AG08395 (cell line): ENCODE measurements at places on chromosomes 5 and 9.
A peak's percentile ranks its signal among the peaks of the same experiment; 100 is the strongest.

DNA sequence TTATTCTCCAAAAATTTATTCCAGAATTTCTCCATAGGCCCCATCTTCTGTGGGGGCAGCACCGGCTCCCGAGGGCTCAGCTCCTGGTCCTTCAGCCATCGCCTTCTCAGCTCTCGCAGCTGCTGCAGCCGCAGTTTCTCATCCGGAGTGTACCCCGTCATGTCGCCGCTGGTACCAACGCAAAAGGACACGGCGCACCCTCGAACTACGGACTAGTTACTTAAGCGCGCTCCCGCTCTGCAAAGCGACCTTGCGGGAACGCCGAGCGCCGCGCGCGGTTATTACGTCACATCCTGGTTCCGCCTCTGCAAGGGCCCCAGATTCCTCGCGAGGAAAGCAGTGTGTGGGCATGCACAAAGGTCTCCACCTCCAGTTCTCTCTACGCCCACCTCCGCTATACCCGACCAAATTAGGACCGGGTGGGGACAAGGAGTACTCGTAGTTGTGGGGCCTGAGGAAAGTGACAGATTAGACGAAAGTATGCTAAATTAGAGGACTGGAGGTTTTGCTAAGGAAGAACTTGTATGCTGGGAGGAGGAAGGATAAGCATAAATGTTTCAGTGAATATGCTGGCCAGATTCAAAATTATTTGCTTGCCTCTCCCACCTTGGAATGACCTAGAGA is at the start of gene NDUFB6:
Gene NDUFB6, minus strand, starts transcription at position 260 of the 624 bp plus-strand sequence. Its CDS starts 99 bp downstream, at position 161.
- peak; percentile 95 for DNase-seq

DNA sequence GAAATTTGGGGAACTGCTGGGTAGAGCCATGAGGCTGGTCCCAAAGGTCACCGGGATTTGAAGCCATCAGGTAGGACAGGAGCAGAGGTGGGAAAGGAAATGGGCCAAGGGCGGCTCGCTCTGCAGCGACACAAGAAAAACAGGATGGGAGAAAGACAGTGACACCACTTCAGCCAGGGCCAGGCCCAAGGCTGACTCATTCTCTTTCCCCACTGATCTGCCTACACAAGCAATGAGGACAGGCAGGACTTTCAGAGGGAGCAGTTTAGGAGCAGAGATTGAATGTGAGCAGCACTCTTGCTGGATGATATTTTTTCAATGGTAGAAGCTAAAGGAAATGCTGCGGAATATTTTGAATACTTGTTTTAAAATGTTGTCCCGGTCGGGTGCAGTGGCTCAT is 3.5 kb downstream of the RUFY1 start:
- peak; percentile 55 for DNase-seq

GRCh38 chr5:93596310-93596675 is 13.3 kb downstream of the NR2F1 start:
- DNase-seq = no peak

DNA sequence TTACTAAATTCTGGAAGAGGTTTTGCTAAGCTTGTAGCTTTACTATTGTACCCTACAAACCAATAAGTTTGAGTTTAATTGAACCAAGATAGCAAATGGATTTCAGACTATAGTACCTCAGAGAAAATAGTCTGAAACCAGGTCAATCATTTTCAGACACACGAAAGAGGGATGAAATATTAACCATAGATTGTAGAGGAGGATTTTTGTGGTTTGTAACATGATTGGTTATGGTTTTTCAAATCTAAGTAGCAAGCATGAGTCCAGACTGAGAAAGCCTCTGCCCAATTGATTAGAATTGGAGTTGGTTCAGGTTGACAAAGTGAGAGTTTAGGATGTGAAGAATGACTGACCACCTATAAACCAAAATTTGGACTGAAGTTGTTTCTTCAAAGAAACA is 562.7 kb upstream of the DMAC1 start:
- DNase-seq = no peak

DNA sequence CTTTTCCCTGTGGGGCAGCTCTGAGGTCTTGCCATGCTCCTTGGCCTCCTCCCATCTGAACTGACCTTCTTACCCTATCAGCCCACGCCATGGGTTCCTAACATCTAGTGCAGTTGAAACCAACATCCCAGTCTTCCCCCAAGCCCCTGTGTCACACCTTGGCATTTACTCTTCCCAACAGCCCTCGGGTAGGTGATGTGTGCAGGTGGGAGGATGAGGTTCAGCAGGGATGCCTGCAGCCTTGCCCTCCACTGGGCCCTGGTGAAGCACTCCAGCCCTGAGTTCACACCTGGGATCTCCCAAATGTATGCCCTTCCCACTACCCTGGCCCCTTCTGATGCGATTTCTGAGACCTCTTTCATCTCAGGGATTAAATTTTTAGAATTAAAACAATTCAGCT is 15.5 kb downstream of the IRX2 start:
- no peak for DNase-seq

DNA sequence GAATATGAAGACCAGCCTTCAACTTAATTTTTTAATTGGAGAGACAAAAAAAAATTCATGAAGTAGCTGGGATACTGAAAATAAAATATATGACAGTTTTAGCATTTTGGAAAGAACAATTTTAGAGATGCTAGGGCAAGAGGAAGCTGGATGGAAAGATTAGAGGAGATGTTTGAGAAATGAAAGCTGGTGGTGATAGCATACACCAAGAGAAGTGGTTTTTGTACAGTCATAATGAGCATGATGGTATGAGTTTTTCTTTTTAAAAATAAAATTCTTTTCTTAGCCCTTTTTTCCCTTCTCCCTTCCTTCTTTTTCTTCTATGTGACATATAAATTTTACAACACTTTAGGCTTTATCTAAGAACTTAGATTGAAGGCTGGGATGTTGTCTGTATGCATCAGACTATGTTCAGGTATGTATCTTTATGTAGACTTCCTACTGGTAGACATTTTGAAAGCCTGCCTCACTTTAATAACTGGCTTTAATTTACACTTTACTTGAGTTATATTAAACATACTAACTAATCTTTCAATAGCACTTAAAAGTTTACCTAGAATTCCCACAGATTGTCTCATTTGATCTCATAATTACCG is 522.5 kb downstream of the TLE4 start:
- no peak for DNase-seq

- DNase-seq = no peak
Observed at GRCh38 chr9:133059623-133060022, 2.2 kb upstream of the CEL start.

- DNase-seq = peak; percentile 34
Observed at GRCh38 chr9:75979362-75979761, 88.9 kb downstream of the PCSK5 start.

DNA sequence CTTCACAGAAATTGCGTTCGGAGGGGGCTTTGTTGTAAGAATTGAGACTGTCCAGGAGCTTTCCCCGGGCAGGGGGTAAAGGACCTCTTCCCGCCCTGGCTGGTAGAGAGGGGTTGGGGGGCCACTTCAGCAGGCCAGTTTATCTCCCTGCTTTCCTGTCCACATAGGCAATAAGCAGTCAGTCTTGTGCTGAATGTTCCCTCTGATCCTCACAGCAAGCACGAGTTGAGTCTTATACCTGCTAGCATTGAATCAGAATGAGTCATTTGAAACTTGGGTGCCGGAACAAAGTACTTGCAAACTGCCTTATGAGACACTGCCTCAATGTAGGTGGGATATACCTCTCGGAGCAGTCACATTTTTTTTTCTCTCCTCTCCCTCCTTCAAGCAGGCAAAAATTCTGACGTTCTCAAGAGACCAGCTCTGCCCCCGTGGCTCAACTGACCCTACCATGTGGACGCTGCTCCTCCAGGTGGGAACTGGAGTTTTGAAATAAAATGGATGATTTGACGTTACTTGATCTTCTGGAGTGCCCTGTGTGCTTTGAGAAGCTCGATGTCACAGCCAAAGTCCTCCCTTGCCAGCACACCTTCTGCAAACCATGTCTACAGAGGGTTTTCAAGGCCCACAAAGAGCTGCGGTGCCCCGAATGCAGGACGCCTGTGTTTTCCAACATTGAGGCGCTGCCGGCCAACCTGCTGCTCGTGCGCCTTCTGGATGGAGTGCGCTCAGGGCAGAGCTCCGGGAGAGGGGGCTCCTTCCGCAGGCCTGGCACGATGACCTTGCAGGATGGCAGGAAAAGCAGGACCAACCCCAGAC is 1.3 kb downstream of the SH3RF2 start:
- DNase-seq = no peak

DNA sequence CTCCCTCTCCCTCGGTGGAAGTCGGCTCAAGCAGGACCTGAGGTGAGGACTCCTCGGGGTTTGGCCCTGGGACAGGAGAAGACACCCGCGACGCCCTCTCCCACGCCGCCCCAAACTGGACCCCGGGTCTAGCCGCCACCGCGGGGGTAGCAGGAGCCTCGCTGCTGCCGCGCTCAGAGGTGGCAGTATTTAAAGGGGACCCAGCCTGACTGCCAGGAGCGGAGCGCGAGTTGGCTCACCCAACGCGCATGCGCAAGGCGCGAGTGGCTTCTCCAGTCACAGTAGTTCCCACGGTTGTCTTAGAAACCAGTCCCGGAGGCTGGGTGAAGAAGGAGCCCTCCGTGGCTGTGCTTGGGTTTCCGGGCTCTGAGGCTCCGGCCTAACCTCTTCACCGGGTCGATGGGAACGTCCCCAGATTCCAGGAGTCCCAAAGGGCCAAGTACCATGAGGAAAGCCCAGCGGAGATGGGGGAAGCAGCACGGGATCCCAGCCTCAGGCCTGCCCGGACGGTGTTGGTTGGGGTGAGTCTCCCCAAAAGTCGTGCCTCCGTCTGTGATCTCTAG is 477.8 kb downstream of the SPATA31A7 start:
- DNase-seq = no peak

DNA sequence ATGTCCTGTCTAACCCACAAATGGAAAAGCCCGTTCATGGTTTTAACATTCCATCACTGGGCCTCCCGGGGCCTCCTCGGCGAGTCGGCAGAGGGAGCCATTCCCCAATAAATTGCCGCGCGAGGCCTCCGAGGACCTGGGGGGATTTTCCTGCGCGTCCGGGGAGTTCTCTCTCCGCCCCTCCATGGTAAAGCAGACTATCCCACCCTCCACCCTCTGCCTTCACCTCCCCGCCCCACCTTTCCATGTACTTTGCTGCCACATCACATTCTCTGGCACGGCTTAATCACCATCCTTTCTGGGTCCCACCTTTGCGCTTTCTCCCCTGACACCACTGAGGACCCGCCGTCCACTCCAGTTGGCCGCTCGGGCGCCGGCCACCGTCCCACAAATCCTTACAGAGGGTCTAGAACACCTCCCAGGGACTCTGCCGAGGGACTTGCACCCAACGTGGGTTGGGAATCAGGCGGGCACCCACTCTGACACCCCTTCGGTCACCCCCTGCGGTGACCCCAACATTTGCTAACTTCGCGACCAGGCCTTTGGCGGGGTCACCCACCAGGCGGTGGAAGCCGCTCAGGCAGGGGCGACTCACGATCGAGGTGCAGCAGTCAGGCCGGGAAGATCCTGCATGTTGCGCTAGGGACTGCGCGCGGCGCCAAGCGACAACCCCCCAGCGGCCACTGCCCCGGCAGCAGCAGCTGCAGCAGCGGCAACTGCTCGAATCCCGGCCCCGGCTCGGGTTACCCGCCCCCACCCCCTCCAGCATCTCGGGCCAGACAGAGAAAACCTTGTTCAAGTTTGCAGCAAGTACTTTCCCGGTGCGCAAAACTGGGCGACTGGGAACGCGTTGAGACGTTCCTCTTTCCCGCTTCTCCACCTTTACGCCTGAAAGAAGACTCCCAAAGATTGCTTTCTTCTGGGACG is at the start of gene MEGF10:
Gene MEGF10, plus strand, starts transcription at position 778 of the 927 bp plus-strand sequence. CDS start 40,513 bp downstream, outside the sequence.
- DNase-seq = peak; percentile 72

- DNase-seq = no peak
Observed at GRCh38 chr9:134688231-134688630, 46.6 kb downstream of the COL5A1 start.

GRCh38 chr9:16627967-16628366 is 242.5 kb downstream of the BNC2 start:
- peak; percentile 92 for DNase-seq

DNA sequence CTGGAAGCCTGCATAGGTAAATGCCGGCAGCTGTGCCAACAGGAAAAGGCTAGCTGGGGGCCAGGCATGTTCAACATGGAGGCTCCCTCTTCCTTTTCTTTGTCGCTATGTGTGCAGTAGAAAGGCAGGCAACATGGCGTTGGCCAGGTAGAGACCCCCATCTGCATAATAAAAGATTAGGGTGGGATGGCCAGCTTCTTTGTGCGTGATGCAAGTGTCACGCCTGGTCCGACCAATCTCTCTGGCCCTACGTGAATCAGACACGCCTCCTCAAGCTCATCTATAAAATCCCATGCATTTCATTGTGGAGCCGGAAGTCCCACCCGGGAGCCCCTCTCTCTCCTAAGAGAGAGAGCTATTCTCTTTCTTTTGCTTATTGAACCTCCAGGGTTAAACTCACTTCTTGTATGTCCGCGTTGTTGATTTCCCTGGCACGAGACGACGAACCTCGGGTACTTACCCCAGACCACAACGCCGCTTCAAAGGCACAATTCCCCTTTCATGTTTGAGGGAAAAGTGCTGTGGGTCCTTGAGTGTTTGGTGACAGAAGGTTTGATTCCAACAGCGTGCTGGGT is 25.0 kb upstream of the C5orf47 start:
- DNase-seq = no peak

DNA sequence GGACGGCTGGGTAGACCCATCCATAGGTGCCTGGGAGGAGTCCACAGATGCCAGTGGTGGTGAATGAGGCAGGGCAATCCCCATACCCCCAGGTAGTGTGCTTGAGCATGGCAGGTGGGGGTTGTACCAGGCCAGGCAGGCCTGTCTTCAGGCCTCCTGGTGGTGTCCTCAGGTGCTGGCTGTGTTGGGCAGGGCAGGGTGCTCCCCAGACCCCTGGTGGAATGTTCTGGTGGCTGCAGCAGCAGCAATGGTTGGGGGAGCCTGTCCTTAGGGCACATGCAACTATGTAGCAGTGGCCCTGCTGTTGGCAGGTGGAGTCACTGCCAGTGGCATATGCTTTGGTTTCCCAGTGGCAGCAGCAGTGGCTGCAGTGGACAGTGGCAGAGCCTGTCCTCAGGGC is 10.0 kb downstream of the ALG2 start:
- DNase-seq = no peak

DNA sequence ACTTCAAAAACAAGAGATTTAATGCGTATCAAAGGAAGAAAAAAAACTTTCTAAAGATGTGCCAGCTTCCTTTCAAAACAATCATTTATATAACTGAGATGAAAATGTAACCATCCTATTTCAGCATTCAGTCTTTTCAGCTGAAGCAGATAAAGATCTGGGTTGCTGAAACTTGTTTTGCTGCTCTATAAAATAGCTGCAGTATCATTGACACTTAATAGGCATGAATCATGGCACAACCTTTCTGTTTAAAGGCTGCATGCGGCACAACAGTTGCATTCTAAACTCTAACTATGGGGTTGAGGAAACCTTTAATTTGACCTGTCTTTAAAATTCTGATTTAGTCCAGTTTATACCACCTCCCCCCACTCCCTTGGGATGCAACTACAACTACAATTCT is 196.7 kb downstream of the MPDZ start:
- DNase-seq = no peak

GRCh38 chr5:80141147-80141671 is 106.1 kb downstream of the THBS4 start:
- peak; percentile 79 for DNase-seq

- DNase-seq = no peak
Observed at GRCh38 chr5:124056326-124056990, 544.5 kb downstream of the CSNK1G3 start.

GRCh38 chr9:80496901-80497556 is 925.3 kb downstream of the TLE4 start:
- DNase-seq = no peak

- no peak for DNase-seq
Observed at GRCh38 chr5:160618286-160618685, 196.6 kb downstream of the PTTG1 start.

- peak; percentile 87 for DNase-seq
Observed at GRCh38 chr9:33320568-33321261, 30.4 kb downstream of the NFX1 start.

GRCh38 chr9:21454149-21454548 is 13.9 kb downstream of the IFNA1 start:
- peak; percentile 41 for DNase-seq

- no peak for DNase-seq
Observed at GRCh38 chr5:178818094-178818493, 41.7 kb upstream of the ZNF354B start.
